AML-193 (cell line): ENCODE measurements at places on chromosomes 6 and 20.
A peak's percentile ranks its signal among the peaks of the same experiment; 100 is the strongest.

DNA sequence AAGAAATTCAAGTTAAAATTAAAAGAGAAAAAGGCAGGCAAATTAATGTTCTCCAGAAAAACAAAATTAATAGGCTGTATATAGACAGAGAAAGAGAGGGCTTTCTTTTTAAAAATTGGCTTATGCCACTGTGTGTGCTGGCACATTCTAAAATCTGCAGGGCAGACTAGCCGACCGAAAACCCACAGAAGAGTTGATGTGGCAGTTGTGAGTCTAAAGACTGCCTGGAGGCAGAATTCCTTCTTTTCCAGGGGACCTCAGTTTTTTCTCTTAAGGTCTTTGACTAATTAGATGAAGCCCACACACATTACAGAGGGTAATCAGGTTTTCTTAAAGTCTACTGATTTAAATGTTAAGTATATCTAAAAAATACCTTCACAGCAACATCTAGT, 85.7 kb downstream of the GJA1 start:
- no peak for DNase-seq

- DNase-seq, result no peak
Measured at GRCh38 chr6:42066156-42066675, 15.9 kb downstream of the TAF8 start.

DNA sequence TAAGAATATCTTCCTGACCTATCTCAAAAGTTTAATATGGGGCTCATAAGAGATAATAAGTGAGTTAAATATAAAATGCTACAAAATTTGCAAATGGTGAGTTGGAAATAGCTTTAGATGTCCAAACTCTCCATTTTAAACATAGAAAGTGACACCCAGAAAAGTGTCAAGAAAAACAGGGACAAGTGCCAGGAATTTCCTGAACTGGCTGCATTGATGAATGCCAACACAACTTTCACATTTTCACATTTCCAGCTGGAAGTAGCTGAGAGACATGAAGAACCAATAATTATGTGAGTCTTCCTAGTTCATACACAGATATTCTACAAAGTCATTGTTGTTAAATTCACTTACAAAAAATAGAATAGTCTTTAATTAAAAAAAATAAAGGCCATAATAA, 38.6 kb upstream of the B3GAT2 start:
- no peak for DNase-seq

- no peak for DNase-seq
Measured at GRCh38 chr6:1576166-1576565, 33.5 kb upstream of the FOXC1 start.

DNA sequence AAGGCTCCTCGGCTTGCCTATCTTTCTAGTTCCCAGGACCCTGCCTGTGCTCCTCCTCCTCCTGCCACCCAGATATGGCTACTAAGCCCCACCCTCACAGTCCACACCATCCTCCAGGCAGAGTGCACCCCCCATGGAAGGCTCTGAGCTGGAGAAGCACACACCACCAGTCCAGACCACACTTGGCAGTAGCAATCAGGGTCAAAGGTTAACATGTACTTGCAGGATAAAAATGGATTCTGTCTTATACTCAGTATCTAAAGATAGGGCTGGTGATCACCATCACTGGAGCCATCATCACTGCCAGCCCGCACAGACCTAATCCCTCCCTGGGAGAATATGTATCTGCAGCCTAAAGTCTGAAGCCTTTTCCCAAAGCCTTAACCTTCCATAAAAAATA, 83.4 kb downstream of the PRKN start:
- no peak for DNase-seq

DNA sequence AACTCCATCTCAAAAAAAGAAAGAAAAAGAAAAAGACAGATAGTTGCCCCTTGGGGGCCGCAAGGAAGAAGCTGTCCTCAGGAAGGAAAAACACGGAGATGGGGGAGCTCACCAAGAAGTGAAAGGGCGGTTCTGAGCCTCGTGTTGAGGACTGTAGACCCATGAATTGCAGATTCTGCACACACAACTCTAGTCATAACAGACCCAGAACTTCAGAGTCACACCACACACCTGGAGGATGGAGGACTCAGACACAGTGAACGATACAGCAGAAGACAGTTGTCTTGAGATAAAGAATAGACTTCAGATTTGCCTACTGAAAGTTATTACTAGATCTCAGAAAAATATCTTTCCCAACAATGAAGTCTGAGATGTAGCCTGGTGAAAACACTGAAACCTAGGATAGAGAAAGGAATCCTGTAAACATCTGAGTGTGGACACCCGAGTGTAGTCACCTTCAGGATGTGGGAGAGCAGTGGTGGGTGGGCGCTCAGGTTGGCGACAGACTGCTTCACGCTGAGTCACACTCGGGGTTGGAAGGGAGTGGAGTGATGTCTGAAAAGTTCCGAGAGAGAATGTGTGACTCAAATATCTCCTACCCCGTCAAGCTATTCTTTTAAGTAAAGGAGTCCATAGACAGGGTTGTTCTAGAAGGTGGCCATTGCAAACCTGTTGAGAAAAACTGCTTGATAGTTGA, 88.1 kb downstream of the MAP3K4 start:
- DNase-seq, result no peak

DNA sequence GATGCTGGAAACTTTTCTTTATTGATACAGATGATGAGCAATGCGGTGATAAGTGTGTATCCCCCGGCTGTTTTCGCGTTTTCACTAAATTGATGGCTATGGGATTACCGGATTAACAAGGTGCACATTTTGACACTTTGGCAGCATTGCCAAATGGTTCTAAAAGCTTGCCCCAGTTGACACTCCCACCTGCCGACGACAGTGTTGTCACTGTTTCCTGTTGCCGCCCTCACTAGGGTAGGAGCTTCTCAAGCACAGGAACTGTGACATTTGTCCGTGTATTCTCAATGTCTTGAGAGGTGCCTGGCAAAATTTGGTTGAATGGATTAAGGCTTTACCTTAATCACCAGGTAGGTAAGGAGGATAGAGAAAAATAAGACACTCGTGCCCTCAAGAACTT, 9.8 kb upstream of the MAPK13 start:
- DNase-seq, result no peak

DNA sequence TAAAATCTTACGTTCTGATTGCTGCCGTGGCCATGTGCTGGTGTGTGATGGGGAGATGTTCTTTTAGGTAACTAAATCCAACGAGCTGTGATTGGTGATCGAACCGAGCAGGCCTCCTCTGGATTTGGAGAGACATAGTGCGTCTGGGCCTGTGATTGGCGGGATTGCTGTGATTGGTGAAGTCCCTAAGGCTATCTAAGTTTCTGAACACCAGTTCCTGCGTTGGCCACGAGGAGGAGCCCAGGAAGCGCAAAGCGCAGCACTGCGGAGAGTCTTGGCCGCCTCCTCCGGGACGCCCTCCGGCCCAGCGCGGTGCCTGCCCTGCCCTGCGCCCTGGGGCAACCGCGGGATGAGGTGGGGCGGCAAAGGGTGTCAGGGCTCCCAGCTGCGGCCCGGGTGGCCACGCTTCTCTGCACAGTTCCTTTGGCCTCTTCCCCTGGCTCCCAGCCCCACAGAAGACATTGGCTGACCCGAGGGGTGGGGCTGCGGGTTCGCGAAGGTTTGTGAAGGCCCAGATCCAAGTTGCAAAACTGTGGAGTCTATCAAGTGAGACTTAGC, 33.0 kb downstream of the HNF4A start:
- peak; percentile 18 for DNase-seq

GRCh38 chr6:84135291-84135690, 92.2 kb downstream of the CEP162 start:
- DNase-seq, result no peak

GRCh38 chr6:137494281-137494987, at the start of gene OLIG3:
Gene OLIG3, minus strand, starts transcription at chr6:137494394. Its CDS starts 224 bp downstream, at chr6:137494170.
- DNase-seq, result no peak

DNA sequence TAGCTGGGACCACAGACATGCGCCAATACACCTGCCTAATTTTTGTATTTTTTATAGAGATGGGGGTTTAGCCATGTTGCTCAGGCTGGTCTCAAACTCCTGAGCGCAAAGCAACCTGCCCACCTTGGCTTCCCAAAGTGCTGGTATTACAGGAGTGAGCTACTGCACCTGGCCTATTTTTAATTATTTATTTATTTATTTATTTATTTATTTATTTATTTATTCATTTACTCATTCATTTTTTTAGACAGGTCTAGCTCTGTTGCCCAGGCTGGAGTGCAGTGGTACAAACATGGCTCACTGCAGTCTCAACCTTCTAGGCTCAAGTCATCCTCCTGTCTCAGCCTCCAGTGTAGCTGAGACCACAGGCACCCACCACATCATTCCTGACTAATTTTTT, 434.3 kb downstream of the DOK5 start:
- no peak for DNase-seq

DNA sequence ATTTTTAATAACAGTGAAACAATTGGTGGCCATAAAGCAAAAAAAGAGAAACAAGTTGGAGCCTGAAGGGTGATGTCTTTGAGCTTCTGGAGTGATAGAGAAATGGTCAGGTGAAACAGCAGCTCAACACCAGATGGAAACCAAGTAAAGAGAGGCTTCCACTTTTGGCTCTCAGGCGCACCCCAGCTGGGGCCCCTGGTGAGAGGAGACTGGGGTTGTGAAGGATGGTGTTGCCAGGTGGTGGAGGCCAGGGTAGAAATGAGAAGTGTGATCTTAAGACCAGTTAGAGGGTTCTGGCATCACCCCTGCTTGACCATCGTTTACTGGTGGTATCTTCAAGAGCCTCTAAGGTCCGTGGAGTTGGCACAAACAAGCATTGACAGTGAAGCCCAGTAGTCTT, 126.0 kb upstream of the AKIRIN2 start:
- DNase-seq, result no peak

GRCh38 chr6:109768485-109768884, 77.4 kb downstream of the FIG4 start:
- DNase-seq, result no peak

GRCh38 chr6:80325742-80326141, 219.3 kb downstream of the BCKDHB start:
- DNase-seq, result no peak

DNA sequence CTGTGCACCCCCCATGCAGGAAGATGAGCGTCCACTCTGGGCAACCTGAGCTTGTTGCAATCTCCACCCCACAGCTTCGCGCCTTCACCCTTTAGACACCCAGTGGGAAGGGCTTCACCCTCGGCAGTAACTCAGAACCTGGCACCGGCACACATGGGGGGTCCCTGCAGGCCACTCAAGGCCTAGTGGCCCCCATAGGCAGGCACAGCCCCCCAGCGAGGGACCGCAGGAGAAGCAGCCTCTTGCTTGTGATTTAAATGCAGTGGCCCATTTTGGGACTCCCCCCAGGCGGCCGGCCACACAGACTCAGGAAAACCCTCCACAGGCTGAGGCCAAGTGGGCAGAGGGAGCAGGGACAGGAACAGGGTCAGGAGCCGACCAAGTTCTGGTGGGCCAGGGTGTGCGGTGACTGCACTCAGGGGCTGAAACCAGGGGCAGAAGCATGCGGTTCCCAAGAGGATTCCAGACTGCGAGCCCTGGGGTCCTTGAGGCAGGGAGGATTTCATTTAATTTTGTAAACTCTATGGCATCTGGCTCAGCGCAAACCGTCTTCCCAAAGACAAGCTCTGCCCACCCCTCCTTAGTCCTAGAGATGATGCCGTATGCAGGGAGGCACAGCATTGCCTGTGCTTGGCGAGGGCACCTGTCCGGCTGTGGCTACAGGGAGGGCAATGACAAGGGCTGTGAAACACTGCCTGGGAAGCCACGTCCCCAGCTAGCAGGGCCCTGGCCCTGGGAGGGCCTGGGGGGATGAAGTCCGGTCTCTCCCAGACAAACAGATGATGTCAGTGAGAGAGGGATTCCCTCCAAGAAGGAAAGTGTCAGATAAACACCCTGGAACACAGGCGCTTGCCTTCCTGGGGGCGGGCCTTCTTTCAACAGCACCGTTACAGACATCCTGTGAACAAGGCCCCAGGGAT, 52.9 kb upstream of the GPR31 start:
- DNase-seq, result no peak
